ENCODE measurements at places on chromosomes 11 and 22. TPM values are rescaled to one million over a fixed set of nuclear protein-coding genes. Genes with fewer than 3 reads are reported as not detected.
A peak's percentile ranks its signal among the peaks of the same experiment; 100 is the strongest.

DDI1 gene
- not detected for total RNA-seq

DNA sequence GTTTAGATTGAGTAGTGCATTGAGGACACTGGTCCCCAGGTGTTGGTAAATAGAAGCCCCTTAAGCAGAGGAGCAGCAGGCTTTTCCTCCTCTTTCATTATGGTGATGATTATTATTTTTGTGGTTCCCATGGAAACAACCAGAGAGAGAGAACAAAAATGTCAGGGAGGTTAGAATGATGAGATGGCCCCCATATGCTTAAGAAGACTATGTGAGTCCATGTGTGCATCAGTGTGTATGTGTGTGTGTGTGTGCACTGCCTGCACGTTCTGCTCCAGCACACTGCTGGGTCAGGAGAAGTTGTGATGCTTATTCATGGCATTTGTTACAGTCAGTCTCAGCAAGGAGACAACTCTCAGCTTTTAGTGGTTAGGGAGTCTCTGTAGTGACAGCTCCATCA lies 724.2 kb downstream of the NTM start:
- no peaks in the 10 kb centered on the region for H3K4me1 ChIP-seq
- DNase-seq: no peak
- no peaks in the 10 kb centered on the region for H3K27me3 ChIP-seq
- H3K36me3 ChIP-seq: no peaks in the 10 kb centered on the region

AP5B1 gene
- 25.6 TPM for total RNA-seq

IL18BP gene
- 21.4 TPM for total RNA-seq

MORC2 gene
- total RNA-seq: 46.3 TPM

PNPLA5 gene
- not detected for total RNA-seq

DNA sequence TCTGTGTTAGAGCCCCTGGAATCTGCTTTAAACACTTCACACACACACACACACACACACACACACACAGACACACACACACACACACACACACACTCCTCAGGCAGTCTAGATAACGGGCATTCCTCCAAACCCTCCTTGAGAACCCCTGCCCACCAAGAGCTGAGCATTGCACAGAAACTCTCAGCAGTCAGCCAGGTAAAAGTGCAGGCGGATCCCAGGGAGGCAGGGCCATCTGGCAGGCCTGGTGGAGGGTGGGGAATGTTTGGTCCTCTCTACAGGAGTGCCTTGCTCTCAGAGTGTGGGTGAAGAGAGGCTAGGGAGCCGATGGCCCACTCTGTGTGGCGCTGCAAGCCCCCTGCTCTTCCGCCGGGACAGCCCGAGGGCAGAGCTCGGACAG lies 190.2 kb downstream of the BUD13 start:
- H3K27me3 ChIP-seq: peaks cover 4% of the 10 kb centered on the region
- DNase-seq: no peak
- no peak overlapping the region for H3K4me3 ChIP-seq
- H3K4me1 ChIP-seq: no peaks in the 10 kb centered on the region
- no peaks in the 10 kb centered on the region for H3K36me3 ChIP-seq
- no peak overlapping the region for H3K27ac ChIP-seq

PIK3IP1 gene
- total RNA-seq: 411 TPM

DNA sequence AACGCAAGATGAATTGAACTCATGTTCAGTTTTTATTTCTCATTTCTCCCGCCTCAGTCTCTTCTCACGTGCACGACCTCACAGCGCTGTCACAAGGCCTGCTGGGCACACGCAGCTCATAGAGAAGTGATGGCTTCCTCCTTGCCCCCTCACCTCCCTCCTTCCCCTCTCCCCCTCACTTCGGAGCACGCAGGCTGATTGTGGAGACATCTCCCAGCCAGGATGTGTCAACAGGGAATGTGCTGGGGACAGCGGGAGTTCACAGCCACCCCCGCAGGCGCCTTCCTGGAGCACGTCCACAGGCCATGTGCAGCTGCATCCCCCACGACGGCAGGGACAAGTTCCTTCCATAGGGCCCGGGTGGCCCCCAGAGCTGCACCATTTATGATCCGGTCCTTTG lies 29.1 kb upstream of the KRTAP5-6 start:
- peaks cover 3% of the 10 kb centered on the region for H3K27me3 ChIP-seq
- no peak overlapping the region for H3K4me3 ChIP-seq
- DNase-seq: no peak

- DNase-seq: no peak
- H3K27ac ChIP-seq: no peak overlapping the region
- H3K36me3 ChIP-seq: no peaks in the 10 kb centered on the region
- no peaks in the 10 kb centered on the region for H3K27me3 ChIP-seq
- no peak overlapping the region for H3K4me3 ChIP-seq
Measured at GRCh38 chr22:28329186-28330073, 350.2 kb downstream of the TTC28 start.

- H3K4me3 ChIP-seq: no peak overlapping the region
- H3K27ac ChIP-seq: peak overlapping the region; percentile 75
- no peak for DNase-seq
- H3K36me3 ChIP-seq: no peaks in the 10 kb centered on the region
- no peaks in the 10 kb centered on the region for H3K27me3 ChIP-seq
Measured at GRCh38 chr11:118047749-118048148, 29.1 kb upstream of the TMPRSS4 start.

DNA sequence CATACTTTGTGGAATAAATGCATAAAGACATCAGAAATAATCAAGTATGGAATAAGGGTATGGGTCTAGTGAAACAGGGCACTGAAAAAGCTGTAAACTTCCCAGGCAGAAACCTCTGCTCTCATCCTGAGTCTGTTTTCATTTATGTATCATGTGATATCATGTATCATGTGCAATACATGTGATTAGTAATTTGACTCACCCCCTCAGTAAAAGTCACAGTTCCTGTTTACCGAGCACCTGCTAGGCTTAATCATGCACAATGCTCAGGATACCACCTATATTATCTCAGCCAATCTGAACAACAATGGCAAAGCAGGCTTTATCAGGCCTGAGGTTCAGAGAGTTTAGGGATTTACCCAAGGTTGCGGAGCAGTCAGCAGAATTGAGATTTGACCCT lies 250.6 kb upstream of the TENM4 start:
- H3K4me3 ChIP-seq: no peak overlapping the region
- no peaks in the 10 kb centered on the region for H3K36me3 ChIP-seq
- H3K27me3 ChIP-seq: no peaks in the 10 kb centered on the region
- DNase-seq: no peak
- no peaks in the 10 kb centered on the region for H3K4me1 ChIP-seq

GRCh38 chr11:43797337-43797736 lies 83.3 kb upstream of the ALKBH3 start:
- no peak for DNase-seq
- no peaks in the 10 kb centered on the region for H3K27me3 ChIP-seq
- H3K27ac ChIP-seq: no peak overlapping the region
- no peaks in the 10 kb centered on the region for H3K4me1 ChIP-seq
- H3K36me3 ChIP-seq: no peaks in the 10 kb centered on the region

DNA sequence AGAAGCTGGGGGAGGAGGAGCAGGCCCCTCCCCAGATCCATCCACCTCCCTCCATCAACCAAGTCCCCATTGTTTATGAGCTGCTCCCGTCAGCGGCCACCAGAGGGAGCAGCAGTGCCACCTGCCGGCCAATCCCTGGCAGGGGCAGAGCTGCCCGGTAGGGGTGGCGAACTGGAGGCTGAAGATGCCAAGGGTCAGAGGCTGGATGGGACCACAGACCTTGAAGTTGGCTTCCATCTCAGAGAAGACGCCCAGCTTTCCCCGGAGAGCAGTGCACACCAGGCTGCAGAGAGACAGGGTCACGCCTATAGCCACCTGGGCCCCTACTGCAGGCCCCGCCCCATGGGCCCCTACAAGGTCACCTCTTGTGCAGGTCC lies 3.6 kb downstream of the FIBP start:
- no peak overlapping the region for H3K4me3 ChIP-seq
- peaks cover 12% of the 10 kb centered on the region for H3K36me3 ChIP-seq
- no peak overlapping the region for H3K27ac ChIP-seq
- no peaks in the 10 kb centered on the region for H3K27me3 ChIP-seq
- DNase-seq: peak; percentile 83

TRPM5 gene
- 0.19 TPM for total RNA-seq

NXPE1 gene
- not detected for total RNA-seq

- no peaks in the 10 kb centered on the region for H3K36me3 ChIP-seq
- no peak for DNase-seq
- H3K4me3 ChIP-seq: no peak overlapping the region
- no peaks in the 10 kb centered on the region for H3K4me1 ChIP-seq
- H3K27me3 ChIP-seq: no peaks in the 10 kb centered on the region
- no peak overlapping the region for H3K27ac ChIP-seq
Measured at GRCh38 chr11:94675239-94675638, 92.9 kb upstream of the AMOTL1 start.

DNA sequence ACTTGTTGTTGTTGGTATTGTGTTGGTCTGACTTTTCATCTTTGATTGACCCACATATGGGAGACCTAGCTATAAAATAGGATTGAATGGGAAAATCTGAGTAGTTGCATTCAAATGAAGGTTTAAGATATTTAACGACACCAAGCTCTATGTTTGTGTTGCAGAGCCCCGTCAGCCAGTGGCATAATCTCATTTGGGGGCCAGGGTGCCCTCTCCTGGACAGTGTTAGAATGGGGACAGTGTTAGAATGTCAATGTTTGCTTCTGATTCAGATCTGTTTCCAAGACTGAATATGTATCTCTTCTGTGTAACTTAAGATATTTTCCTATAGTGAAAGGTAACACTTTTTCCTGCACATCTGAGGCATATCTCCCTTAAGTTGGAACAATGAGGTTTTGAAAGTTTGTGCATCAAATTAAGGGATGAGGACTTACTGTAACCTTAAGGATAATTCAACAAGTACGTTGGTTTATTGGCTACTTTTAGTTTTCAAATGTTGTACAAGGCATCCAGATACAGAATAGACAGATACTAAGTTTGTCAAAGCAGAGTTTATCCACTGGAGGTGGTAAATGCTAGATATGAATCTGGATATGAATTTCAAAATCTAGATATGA lies 5.3 kb upstream of the OR52M1 start:
- H3K4me3 ChIP-seq: no peak overlapping the region
- no peaks in the 10 kb centered on the region for H3K27me3 ChIP-seq
- DNase-seq: peak; percentile 27
- H3K4me1 ChIP-seq: no peaks in the 10 kb centered on the region
- no peaks in the 10 kb centered on the region for H3K36me3 ChIP-seq

DNA sequence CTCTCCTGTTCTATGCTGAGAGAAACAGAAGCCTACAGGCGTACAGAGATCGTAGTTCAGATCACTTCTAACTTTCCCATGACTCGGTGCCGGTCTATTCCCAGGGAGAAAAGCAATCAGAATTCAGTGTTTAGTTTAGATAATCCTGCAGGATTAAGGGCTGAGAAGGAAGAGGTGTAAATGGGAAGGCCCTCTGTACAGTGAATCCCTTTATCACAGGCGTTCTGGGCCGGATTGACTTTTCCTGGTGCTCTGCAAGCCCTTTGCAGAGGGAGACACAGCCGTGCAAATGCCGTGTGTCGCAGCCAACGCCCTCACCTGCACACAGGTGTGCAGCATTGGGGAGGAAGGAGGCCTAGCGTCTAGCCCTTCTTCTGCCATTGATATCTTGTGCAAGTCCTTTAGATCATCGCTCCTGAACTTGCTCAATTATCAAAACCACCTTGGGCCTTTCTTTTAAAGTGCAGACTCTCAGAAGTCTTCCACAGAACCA lies 90.6 kb downstream of the DSCAML1 start:
- no peak overlapping the region for H3K4me3 ChIP-seq
- H3K36me3 ChIP-seq: no peaks in the 10 kb centered on the region
- H3K27me3 ChIP-seq: no peaks in the 10 kb centered on the region
- H3K4me1 ChIP-seq: no peaks in the 10 kb centered on the region
- no peak overlapping the region for H3K27ac ChIP-seq

OR2D2 gene
- total RNA-seq: not detected

DNA sequence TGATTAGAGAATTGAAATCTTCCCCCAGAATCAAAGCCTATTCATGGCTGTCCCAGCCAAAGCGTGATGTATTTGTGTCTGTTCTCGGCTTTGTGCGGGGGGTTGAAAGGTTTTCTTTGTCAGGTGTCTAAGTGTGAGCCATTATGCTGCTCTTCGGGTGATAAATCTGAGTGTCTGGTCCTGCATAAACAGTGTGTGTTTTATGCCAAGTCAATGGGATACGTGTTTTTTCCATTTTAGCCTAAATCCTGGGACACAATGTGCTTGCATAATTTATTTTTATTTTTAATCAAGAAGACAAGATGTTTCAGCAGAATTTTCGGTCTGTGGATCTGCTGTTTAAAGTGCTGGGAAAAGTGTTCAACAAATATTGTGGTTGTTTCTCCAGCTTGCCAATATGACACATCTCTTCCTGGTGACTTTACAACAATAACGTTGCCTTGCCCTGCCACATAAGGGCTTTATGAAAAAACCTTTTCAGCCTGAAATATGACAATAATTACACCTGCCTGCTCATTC lies 267.8 kb downstream of the TBC1D22A start:
- H3K36me3 ChIP-seq: no peaks in the 10 kb centered on the region
- no peak overlapping the region for H3K27ac ChIP-seq
- H3K4me1 ChIP-seq: no peaks in the 10 kb centered on the region
- no peak overlapping the region for H3K4me3 ChIP-seq

DNA sequence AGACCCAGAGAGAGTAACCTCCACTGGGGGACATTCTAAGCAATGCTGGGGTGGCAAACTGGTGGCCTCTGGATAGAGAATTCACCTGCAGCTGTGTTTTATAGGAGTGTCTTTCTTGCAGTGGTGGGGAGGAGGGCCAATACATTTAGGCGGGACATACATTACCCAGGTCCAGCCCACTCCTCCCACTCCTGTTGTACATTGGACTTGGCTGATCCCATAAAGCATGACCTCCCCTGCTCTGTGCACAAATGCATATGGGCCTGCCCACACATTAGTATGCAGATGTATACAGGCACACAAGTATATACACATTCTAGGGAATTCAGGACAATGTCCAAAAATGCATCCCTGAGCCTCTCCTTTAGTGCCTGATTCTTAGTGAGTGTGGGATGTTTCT lies 99.1 kb downstream of the RRAS2 start:
- H3K36me3 ChIP-seq: no peaks in the 10 kb centered on the region
- no peaks in the 10 kb centered on the region for H3K27me3 ChIP-seq
- no peak overlapping the region for H3K27ac ChIP-seq
- no peak for DNase-seq

- H3K4me3 ChIP-seq: no peak overlapping the region
- H3K27me3 ChIP-seq: no peaks in the 10 kb centered on the region
- H3K36me3 ChIP-seq: no peaks in the 10 kb centered on the region
- no peak for DNase-seq
- H3K27ac ChIP-seq: no peak overlapping the region
Measured at GRCh38 chr11:111882202-111882601, 2.9 kb downstream of the CFAP68 start.

Data from CD4-positive, alpha-beta memory T cell (primary cell).